ENCODE measurements at places on chromosomes 6 and 20.

DNA sequence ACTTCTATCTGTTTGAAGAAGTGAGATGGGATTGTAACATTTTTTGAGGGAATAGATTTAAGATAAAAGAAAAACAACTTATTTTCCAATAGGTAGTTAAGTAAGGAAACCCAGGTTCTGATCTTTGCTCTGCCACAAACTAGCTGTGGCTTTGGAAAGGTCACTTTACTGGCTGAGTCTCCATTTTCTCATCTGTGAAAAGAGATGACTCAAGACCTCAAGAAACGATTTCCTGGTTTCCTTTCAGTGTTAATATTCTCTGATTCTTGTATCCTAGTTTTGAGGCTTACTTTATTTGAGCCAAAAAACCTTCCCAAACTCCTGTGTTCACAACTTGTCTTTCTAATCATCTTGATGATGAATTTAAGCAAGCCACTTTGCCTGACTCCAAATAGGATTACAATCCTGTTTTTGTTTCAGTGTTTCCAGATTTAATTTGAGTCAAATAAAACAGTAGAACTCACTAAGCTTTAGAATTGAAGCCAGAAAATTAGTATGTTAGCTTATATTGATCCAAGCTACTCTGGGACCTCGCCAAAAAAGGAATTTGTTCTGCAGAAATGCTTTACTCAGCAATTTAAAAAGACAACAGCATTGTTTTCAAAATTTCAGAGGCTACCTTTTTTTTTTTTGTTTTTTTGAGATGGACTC lies 51.1 kb downstream of the ENPP1 start:
- no peak for DNase-seq

- no peak for DNase-seq
Observed at GRCh38 chr20:45117581-45117980, 2.6 kb upstream of the WFDC5 start.

- no peak for DNase-seq
Observed at GRCh38 chr6:38957426-38957825, 91.2 kb upstream of the GLP1R start.

- no peak for DNase-seq
Observed at GRCh38 chr20:24735263-24735662, 213.8 kb upstream of the CST7 start.

- DNase-seq: no peak
Observed at GRCh38 chr6:24504649-24505586, 10.1 kb downstream of the ALDH5A1 start.

GRCh38 chr6:93418033-93418407 lies 1.3 kb downstream of the EPHA7 start:
- no peak for DNase-seq

- DNase-seq: no peak
Observed at GRCh38 chr6:149628875-149629510, 19.5 kb downstream of the KATNA1 start.

- DNase-seq: no peak
Observed at GRCh38 chr20:18588574-18588933, 700 bp downstream of the DTD1 start.

DNA sequence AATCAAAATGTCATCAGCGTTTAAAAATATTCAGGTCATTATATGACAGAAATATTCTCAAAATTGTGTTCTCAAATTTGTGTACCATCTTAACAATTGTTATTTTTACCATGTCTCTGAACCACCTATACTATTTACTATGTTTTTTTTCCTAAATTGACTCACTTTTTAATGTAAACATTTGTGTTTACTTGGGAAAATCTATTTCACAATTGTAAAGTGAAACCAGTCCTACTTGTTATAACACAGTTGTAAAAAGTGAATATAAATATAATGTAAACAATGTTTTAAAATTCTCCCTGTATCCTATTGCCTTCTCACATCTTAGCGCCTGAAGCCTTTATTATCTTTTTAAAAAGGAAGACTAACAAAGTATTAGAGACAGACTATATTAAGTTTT lies 83.5 kb downstream of the ADGRG6 start:
- no peak for DNase-seq

- no peak for DNase-seq
Observed at GRCh38 chr20:25178563-25179438, 16.7 kb upstream of the ENTPD6 start.

- DNase-seq: no peak
Observed at GRCh38 chr6:134081506-134081905, 29.1 kb upstream of the SLC2A12 start.

DNA sequence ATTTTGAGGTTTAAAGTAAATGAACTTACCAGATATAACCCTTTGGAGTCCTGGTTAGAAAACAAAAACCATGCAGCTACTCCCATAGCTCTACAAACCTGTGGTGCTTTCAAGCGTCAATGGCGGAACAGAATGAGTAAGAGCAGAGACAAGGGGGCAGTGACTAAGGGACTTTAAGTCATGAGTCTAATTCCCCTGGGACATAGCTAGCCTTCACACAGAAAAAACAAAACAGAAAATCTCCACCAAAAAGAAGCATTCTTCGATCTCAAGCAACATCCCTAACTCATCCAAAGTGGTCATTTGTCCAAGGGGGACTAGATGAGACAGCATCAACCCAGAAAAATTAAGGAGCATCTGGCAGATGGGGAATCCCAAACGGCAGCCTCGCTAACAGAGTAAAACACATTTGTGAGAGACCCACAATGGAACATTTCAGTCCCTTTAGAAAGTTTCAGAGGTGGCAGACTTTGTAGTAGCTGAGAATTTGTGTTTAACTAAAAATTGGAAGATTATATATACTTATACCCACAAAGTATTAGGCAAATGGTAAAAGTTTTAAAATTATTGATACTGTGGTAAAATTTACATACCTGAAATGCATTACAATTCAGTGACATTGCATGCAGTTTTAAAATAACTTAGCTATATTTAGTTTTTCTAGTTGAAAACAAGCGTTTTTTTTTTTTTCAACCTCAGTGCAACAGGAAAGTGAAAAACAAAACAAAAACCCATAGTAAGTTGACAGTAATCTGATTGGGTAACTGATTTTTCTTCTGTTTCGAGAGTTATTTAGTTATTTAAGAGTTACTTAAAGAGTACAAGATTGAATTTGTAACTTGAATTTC lies 67.5 kb downstream of the KCNQ5 start:
- no peak for DNase-seq

- no peak for DNase-seq
Observed at GRCh38 chr20:39916236-39916765, 772.7 kb downstream of the MAFB start.

- DNase-seq: no peak
Observed at GRCh38 chr6:92784235-92784634, 635.1 kb downstream of the EPHA7 start.
